ENCODE measurements at places on chromosomes 12 and 14.

DNA sequence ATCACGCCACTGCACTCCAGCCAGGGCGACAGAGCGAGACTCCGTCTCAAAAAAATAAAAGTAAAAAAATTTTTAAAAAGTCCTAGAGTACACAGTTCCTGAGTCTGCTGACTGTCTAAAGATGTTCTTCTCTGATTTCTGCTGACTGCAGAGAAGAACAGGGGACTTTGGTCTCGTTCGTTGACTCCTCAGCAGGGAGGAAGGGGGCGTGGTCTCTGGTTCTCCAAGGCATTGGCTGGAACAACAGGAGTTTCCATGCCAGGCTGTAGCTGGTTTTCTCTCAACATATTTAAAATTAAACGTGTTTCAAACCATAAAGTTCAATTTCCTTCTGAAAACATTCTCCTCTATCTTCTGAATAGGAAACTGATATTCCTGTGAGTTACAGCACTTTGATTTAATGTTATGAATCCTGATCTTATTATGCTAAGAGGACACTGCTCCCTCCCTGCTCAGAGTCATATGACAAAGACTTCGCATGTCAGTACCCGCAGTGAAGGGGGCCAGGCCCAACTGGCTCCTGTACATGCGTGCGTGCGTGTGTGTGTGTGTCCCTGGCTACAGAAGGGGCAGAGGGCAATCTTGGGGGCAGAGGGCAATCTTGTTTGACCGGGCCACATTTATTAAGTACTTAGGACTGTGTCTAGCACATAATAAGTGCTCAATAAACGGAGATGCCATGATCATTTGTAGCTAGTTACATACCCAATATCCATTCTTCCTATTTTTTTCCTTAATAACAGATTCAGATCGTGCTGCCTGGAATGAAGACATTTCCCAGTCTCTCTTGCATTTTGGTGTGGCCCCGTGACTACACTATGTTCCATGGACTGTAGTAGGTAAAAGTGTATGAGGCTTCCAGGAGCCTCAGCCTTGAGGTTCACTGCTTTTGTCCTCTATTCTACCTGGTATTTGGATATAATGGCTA, 16.5 kb upstream of the HNF1A start:
- DNase-seq: no peak

DNA sequence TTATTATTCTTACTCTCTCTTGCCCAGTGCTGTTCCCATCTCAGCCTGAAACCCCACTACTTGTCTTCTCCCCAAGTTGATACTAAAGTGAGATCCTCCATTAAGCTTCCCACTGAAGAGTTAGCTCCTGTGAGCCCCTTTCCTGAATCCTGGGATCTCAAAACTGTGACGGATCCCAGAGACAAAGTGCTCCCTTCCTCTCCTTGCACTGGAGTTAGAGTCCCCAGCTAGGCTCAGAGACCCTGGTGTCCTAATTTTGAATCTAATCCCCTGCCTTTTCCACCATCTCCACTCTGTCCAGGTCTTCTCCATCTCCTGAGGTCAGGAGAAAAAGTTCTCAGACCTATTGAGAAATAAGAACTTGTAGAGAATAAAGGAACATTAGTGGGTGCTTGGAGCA, 17.6 kb upstream of the TBX3 start:
- no peak for DNase-seq

DNA sequence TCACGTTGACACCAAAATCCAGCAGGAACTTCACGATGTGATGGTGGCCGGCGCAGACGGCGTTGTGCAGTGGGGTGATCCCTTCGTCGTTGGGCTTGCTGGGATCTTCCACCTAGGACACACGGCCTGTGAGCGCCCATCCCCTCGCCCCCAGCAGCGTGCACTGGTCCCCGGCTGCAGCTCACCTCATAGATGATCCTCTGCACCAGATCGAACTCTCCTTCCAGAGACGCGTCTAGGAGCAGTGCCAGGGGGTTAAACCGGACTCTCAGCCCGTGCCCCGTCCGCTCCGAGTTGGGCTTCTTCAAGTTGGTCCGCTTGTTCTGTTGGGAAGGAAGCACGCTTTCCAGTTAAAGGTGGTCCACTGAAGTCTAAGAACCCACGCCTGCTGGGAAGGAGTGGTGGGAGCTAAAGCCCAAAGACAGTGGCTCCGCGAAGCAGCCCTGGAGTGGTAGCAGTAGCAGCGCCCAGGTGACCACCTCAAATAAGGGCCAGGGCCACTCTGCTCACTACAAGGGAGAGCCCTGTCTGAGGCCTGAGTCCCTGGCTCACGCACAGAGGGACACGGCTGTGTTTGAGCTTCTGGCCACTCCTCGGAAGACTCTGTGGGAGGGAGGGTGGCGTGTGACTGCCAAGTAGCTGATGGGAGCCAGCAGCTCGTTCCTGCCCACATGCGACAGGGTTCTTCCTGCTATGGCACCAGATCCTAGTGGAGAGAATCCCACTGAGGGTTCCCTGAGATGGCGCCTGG, 23.3 kb downstream of the ZFYVE21 start:
- no peak for DNase-seq

DNA sequence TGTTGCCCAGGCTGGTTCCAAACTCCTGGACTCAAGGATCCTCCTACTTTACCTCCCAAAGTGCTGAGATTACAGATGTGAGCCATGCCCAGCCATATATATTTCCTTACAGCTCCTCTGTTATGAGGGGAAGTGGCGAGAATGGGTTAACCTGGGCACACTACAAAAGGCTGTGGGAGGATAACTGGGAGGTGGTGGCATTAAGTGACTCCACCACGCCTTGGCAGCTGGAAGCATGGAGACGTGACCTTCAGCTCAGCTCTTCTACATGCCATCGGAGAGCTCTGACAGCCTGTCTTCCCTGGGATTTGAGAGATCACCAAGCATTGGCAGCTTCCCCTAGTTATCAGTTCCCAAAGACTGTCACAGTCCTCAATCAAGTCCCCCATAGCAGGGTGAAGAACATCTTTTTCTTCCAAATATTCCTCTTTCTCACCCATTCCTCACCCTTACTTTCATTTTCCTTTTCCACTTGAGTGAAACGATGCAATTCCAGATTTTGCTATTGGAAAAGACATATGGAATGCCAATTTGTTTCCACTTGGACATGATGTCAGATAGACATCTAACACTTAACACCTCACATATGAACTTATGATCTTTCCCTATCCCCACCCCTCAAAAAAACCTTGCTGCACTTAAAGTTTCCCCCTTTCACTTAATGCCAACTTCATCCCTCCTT, 48.5 kb downstream of the PHLDA1 start:
- no peak for DNase-seq

DNA sequence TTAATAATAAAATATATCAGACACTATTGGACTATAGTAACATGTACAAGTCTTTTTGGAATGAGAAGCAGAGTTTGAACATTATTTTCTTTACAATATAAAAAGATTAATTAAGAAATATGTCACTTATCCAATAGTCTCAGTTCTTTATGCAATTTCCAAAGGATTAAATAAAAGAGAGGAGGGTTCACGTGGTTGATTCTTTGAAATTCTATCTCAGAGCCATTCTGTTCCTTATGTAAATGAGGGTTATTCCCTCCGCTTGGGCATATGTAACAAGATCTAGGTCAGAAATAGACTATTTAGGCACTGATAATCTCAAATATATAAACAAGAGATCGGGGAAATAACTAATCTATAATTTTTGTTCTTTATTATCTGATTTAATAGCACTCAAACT, 2.1 kb upstream of the TUBA1A start:
- no peak for DNase-seq

DNA sequence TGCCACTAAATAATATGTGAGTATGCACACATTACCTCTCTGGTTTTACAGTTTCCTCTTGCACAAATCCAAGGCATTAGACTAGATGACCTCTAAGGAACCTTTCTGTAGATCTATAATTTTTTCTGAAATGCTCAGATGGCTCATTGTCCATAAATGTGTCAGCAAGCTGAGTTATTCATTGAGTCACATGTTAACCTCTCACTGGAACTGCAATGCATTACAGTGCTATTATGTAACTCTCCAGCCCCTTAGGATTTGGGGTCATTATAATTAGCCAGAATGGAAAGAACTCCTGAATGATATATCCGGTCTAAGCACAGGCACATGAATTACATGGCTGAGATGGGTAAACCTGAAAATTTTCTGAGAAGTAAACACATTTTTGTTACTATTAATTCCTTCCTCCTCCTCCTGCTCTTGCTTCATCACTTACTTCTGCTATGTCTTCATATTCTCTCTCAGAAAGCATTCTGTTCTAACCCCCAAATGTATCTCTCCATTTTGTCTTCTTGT, 20.3 kb upstream of the DRAM1 start:
- no peak for DNase-seq

DNA sequence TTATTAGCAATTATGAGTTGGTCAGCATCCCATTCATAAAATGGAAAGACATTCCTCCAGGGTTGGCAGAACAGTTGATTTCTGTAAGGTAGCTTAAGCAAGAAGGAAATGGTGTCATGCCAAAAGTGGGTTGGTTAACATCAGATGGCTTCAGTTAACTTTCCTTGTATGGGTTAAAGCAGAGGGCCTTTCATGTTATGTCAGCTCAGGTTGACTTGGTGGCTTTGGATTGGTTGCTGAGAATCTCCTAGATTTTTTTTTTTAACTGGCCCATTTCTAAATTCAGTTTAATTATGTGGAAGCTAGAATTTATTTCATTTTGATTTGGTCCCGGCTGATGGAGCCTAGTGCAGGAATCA, 87.8 kb downstream of the BBS10 start:
- no peak for DNase-seq

DNA sequence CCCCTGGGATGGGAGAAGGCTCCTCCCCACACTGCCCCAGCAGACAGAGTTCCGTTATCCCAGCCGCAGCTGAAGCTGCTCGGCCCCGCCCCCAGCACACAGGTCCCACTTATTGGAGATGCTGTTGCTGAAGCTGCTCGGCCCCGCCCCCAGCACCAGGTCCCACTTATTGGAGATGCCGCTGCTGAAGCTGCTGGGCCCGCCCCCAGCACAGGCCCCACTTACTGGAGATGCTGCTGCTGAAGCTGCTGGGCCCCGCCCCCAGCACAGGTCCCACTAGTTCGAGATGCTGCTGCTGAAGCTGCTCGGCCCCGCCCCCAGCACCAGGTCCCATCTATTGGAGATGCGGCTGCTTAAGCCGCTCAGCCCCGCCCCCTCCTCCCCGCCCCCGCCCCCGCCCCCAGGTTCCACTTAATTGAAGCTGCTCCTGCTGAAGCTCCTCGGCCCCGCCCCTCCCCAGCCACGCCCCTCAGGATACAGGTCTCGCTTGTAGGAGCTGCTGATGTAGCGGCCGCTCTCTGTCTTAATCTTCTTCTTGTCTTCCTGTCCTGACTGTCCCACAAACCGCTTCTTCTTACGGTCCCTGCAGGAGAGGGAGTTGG, 12.0 kb downstream of the CFAP73 start:
- no peak for DNase-seq

- DNase-seq: no peak
Measured at GRCh38 chr14:63800083-63800482, 52.7 kb upstream of the SYNE2 start.

DNA sequence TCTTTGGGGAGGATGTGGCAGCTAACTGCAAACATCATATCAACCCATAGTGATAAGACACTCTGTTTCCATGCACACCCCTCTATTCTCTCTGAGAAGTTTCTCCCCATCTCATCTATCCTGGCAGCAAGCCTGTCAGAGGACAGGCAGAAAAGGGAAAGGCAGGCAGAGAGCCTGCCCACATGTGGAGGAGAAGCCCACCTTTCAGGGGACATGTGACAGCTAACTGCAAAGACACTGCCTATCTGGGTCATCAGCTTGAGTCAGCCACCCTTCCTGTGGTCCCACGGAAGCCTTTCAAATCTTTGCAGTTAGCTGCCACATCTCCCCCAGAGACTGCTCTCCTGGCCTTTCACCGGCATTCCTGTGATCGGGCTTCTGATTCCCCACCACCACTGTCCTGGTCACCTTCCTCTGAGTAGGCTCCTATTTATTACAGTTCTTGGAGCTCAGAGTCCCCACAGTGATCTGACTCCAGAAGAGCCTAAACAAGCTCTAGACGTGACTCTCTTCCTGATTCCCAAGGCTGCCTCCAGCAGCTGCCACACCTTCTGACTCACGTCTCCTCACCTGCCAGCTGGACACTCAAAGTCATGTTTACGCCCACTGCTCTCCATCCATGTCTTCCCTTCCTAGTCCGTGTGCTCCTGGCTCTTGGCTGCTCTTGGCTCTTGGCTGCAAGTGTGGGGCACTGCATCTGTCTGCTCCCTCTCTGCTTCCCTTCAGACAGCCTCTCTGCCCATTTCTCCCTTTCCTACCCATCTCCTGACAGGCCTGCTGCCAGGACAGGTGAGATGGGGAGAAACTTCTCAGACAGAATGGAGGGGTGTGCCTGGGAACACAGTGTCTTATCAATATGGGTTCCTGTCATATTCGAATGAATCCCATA, 7.5 kb upstream of the KRT1 start:
- DNase-seq: no peak

DNA sequence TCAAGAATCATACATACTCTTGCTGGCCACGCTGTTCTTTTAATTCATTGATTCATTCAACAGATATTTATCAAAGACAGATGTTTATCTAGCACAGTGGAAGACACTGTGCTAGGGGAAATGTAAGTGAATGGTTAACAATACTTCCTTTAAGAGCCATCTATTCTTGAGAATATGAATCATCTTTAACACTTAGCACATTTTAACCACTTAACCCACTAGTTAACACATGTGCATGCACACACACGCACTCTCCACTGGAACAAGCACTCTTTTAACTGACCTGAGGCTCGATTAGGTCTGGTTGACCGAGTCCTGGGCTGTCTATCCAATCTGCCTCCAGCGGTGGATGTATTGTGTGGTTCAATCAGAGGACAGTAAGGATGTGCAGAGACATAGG, 34.6 kb downstream of the LMNTD1 start:
- no peak for DNase-seq

DNA sequence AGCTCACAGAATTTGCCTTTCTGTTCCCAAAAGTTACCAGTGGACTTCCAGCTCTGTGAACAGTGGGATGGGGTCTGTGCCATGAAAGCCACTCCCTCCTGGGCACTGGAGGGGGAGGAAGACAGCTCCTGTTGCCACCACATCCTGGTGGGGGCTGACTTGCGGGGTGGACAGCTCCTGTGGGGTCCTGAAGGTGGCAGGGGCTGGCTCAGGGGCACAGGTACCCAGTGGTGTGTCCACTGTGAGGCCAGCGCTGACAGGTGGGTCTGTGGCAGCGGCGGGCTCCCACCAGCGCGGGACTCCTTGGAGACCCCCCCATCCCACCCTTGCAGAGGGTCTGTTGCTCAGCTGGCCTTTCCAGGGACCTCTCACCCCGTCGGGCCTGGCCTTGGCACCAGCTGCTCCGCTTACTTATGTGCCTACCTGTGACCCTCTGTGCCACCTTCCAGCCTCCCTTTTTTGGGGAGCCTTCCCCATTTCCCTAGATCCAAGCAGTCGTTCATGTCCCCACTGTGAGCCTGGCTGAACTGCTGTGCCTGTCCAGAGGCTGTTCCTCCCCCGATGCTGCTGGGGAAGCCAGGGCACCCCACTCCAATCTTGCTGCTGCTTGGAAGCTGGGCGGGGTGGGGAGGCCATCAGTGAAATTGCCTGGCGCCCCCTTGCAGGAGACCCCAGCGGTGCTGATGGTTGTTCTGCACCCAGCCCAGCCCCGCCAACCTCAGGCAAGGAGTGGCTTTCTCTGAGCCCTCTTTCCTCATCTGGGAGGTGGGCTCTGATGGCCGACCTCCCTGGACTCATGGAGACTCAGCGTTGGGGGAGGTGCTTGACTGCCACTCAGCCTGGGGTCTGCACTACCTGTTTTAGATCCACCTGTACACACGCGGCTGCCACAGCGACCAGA, 2.2 kb downstream of the TEDC1 start:
- DNase-seq: no peak

GRCh38 chr12:25924491-25925001, 33.9 kb upstream of the RASSF8 start:
- no peak for DNase-seq

- DNase-seq: no peak
Measured at GRCh38 chr12:97927977-97928376, 465.4 kb downstream of the RMST start.

Measured in activated CD8-positive, alpha-beta memory T cell treated with anti-CD3 and anti-CD28 coated beads for 4 hours (primary cell).